ENCODE measurements at places on chromosomes 7 and 10. TPM values are rescaled to one million over a fixed set of nuclear protein-coding genes. Genes with fewer than 3 reads are reported as not detected.

DNA sequence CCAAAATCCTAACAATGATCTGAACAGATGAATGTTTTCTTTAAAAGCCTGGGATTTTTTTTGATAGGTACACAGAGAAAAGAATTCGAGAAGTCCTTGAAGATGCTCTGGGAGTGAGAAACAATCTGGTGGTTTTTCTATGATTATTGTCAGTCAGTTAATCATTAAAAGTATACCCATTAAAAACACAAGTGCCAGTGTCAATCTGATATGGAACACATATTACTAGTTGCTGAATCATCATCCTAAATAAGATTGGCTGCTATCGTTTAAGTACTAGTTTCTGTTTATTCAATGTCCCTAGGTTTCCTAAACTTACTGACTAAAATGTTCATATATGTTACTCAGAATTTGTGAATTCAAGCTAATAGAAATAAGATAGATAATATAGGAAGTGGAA lies 16.1 kb downstream of the COL28A1 start:
- no peak for ATAC-seq

GRCh38 chr7:99180067-99180650 lies 27.8 kb downstream of the KPNA7 start:
- ATAC-seq, result no peak

GRCh38 chr10:111648046-111648445 lies 535.5 kb downstream of the GPAM start:
- ATAC-seq, result no peak

DNA sequence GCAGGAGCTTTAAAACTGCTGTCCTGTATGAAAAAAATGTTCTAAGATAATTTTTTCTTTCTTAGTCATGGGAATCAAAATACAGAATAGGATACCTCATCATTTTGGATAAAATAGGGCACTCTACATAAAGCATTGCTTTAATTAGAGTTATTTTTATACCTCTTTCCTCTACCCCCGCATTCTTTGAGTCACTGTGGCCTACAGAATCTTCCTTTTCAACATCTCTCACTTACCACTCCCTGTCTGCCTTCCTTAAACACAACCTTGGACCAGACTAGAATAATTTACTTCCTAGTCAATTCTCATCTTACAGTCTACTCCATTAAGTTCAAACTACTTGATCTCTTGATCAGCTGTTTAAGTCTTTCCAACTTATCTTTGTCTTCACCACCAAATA lies 462.3 kb downstream of the PHTF2 start:
- no peak for ATAC-seq

DNA sequence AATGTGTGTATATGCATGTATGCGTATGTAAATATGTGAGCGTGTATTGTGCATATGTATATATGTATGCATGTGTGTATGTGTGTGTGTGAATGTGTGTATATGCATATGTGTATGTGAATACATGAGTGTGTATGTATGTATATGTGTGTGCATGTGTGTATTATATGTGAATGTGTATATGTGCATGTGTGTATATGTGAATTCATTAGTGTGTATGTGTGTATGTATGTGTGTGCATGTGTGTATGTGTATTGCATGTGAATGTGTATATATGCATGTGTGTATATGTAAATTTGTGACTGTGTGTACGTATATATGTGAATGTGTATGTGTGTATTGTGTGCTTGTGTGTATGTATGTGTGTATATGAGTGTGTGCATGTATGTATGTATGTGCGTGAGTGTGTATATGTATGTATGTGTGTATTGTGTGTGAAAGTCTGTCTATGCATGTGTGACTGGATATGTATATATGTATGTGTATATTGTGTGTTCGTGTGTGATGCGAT lies 455.9 kb downstream of the TYW1 start:
- no peak for ATAC-seq

DNA sequence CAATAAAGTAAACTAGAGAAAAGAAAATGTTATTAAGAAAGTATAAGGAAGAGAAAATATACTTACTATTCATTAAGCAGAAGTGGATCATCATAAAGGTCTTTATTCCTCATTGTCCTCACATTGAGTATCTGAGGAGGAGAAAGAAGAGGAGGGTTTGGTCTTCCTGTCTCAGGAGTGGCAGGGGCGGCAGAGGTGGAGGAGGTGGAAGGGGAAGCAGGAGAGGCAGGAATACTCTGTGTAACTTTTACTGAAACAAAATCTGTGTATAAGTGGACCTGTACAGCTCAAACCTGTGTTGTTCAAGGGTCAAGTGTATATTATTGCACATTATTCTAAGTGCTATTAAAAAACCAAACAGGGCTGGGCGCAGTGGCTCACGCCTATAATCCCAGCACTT lies 34.2 kb upstream of the EPC1 start:
- no peak for ATAC-seq

DNA sequence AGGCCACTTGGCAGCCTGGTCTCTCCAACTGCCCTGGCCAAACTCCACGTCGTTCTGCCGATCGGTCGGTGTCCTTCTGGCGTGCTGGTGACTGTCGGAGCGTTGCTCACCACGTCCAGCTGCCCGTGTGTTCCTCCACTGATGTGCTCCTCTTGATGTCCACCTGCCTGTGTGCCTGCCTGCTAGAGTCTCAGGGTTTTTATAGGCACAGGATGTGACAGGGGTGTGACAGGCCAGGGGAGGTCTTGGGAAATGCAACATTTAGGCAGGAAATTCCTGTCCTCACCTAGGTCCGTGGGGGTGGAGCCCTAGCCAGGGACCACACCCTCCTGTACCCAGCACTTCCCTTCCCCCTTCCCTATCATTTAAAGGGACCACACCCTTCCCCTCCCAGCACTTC lies 25.2 kb upstream of the CFAP46 start:
- no peak for ATAC-seq

The TSPAN13 gene
- total RNA-seq, result 1.1 TPM

The CHRM2 gene
- total RNA-seq, result not detected

All from activated T-helper 17 cell treated with anti-CD3 and anti-CD28 coated beads, Interleukin-2, amount 50 U/mL, for 72 hours (primary cell).